ENCODE measurements at places on chromosomes 3 and 15.

GRCh38 chr3:177057768-177058167 is 139.5 kb downstream of the TBL1XR1 start:
- peak; percentile 9 for DNase-seq

DNA sequence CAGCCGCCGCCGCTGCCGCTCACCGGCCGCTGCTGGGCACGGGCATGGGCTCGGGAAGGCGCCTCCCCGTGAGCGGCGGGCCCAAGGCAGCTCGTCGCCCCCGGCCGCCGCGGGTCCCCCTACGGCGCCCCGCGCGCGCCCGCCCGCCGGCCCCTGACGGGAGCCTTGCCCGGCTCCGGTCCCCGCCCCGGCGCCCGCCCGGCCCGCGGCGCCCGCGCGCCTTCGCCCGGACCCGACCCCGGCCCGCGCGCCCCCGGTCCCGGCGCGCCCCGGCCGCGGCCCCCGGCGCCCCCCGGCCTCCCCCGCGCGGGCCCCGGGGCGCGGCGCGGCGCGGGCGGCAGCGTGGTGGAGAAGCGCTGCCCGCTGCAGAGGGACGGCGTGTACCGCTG is 177.7 kb downstream of the OR4M2 start:
- no peak for DNase-seq

GRCh38 chr3:52317208-52318000 is 1.3 kb downstream of the DNAH1 start:
- DNase-seq, result no peak

DNA sequence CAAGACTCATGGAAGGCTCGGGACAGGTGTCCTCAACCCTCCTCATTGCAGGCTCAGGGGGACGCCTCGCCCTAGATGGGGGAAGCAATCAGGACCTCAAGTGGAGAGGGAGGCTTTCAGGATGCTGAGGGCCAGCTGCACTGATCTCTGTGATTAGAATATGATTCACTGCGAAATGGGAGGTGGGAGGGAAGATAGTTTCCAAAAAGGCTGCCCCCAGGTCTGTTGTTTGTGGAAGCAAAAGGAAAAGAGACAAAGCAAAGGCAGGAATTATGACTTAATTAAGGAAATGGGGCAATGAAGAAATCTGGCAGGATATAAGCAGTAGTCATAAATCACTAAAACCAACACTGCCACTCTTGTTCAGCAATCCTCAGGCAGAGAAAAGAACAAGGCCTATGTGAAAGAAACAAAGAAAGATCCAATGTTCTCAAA is 85.6 kb upstream of the ABHD17C start:
- DNase-seq, result peak; percentile 38

DNA sequence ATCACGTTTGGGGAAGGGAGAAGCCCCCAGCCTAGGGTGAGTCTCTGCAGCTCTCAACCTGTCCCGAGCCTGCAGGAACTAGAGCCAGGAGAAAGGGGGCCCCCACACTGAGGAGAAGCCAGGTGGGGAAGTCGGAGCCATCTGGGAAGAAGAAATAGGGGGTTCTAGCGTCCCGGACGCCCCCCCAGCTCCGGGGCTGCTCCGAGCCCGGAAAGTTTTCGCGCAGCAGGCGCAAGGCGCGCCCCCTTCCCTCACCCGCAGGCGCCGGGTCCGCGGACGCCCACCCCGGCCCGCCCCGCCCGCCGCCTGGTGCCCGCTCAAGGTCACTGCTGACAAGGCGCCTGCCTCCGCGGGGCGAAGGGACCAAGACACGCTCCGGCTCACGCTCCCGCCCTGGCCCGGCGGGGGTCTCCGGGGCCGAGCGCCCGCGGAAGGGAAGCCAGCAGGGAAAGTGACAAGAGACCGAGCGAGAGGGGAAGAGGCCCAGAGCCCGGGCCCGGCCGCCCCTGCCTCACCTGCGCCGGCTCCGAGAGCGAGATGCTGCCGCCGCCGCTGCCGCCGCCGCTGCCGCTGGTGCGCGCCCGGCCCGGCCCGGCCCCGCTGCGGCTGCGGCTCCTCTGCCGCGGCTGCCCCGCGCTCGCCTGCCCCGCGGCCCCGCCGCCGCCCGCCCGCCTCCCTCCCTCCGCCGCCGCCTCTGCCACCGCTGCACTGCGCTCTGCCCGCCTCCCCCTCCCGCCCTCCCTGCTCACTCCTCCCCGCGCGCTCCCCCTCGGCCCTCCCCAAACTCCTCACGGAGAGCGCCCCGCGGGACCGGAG is 108.4 kb upstream of the SLC6A11 start:
- DNase-seq, result no peak

- DNase-seq, result peak; percentile 37
Measured at GRCh38 chr15:68578175-68578979, 416 bp upstream of the CORO2B start.

GRCh38 chr3:58613236-58614132 is 36.3 kb upstream of the FAM107A start:
- DNase-seq, result no peak

DNA sequence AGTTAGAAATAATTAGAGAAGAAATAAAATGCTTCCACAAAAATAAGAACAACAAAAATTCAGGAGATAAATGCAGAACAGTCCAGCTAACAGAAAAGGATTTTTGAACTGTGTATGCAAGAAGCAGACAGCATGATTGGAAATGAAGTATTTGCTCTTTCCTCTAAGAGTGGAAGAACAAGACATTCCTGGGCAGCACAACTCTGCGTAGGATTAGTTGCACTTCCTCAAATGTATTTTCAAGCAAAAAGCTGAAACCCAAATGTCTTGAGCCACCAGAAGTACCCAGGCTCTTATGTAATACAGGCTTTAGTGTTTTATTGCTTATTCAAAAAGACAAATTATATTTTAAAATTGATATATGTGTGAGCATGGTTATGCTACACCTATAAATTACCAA is 127.2 kb downstream of the ZBTB20 start:
- DNase-seq, result no peak

DNA sequence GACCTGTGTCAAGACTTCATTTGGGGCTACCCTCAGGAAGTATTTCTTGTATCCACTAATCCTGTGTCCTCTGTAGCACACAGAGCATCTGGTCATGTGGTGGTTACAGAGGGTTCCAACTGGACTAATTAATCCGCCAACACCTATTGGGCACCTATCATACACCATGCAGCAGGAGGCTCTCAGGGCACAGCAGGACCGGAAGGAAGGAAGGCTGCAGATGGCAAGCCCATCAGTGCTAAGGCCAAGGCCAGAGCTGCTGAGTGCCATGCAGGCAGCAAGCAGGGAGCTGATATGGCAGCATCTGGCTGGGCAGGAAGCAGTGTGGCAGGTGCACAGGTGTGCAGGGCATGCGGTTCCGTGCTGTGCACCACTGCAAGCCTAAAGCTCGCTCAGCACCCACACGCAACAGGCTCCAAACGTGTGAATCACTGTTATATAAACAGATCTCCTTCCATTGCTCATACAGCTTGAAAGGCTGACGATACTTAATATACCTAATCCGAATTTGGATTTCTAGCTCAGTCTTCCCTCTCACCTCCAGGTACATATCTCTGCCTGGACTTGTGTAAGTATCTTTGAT is 64.4 kb upstream of the SNRPA1 start:
- no peak for DNase-seq

DNA sequence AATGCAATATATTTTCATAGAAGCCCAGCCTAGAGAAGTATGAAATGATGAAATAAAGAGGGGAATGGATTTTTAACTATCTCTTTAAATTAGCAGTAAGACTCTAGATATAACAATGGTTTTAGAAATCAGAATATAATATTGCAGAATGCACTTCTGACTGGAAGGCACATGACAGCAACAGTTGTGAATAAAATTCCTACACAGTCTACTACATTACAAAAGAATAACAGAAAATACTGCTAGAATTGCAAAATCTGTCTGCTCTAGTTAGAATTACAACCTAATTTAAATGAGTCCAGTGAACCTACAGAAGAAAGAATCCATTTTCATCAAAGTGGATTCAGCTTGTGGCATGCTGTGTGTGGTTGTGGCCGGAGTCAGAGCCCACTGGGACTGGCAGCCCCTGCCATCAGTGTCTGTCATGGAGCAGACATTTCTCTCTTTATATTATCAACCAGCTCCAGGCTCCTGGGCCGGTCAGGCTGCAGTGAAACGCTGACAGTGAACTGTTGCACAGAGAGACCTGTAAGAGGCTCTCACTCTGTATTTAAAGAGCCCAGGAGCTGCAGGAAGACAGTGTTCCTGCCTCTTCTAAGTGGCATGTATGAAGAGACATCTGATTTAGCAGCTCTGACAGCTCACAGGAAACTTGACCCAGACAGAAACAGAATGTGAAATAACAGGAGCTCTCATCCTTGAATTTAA is 1523.8 kb upstream of the CADM2 start:
- DNase-seq, result no peak

DNA sequence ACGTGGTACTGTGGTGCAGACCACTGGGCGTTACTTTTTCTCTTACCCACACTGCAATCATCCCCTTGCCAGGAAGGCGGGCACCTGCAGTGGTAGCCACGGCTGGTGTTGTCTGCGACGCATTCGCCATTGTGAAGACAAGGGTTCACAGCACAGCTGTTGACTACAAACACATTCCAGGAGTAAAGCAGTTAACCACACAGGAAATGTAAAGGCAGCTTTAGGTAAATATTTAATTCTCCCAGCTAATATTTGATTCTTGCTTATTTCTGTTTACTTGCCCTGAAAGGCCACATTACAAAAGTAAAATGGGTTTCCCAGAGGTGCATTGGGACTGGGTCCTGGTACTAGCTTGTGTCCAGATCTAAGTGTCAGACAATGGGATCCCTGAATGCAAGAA is 45.4 kb downstream of the HEG1 start:
- no peak for DNase-seq

GRCh38 chr15:39144613-39145499 is 436.0 kb upstream of the THBS1 start:
- no peak for DNase-seq

Data from kidney capillary endothelial cell (primary cell).